ENCODE measurements at places on chromosomes 12 and 14.

GRCh38 chr12:119989731-119990381 lies 820 bp downstream of the BICDL1 start:
- DNase-seq: no peak

DNA sequence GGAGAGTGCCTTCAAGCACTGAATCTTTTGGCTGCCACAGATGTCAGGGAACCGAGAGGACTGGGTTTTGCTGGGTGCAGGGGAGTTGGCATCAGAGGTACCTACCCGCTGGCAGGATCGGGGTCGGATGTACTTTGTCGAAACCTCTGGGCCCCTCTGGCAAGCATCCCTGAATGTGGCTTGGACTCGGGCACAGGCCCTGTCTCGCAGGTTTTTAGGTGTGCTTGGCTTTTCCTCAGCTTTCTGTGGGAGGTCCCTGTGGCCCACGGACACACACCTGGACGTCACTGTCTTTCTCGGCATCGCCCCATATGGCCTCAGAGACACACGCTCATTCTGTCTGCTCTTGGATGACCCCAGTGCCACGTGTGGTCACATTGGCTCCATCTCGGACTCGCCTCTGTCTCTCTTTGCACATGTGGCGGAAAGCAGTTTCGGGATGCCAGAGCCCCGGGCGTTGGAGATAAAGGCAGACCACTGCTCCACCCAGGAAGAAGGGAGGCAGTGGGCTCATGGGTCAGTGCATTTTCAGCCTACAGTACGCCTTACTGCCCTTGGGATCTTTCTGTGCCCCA lies 769.6 kb upstream of the ALG10B start:
- DNase-seq: no peak

DNA sequence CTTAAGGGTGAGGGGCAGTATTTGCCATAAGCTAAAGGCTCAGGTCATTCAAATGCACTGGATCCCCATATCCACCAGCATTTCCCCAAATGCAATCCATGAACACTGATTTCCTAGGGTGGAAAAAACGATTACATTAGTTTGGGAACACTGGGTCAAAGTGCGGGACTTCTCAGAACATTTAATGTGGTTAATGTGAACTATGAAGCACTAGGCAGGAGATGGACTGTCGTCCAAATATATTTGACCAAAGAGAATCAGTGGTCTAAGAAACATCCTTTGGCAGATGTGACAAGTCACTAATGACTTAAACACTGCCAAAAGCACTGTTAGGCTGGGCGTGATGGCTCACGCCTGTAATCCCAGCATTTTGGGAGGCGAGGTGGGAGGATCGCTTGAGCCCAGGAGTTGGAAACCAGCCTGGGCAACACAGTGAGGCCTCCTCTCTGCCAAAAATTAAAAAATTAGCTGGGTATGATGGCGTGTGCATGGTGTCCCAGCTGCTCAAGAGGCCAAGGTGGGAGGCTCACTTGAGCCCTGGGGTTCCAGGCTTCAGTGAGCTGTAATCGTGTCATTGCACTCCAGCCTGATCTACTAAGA lies 205.4 kb downstream of the CALM1 start:
- DNase-seq: no peak

GRCh38 chr12:69091442-69092017 lies 147.8 kb upstream of the CPSF6 start:
- DNase-seq: no peak

DNA sequence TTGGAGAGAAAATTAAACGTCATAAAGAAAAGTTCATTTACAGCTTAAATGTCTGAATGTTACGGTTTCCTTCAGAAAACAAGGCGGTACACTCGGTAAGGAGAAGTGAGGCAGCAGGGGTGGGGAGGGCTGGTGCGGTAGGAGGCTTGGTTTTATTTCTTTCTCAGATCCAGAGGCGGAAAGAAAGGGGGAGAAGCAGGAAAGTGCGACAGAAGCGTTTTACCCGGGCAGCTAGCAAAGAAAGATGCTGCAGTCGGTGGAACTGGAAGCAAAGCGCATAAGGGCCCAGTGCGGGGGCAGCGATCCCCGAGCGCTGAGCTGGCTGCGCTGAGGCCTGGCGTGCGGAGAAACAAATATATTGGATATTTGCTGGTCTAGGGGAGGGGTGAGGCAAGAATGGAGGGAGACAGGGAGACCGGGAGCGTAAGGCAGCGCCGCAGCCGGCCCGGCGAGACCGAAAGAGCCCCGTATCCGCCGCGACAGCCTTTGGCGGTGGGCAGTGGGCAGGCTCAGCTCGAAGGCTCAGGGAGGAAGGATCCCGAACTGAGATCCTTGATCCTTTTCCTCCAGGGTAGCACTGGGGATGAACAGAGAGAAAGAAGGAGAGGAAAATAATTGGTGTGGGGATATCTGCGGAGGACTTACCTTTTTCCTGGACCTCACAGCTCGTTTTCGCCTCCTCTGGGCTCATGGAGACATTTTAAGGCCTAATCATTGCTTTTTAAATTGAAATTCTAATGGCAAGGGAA lies 6.4 kb upstream of the HOXC11 start:
- no peak for DNase-seq

- DNase-seq: no peak
These were observed 70.1 kb downstream of the SLC6A15 start for GRCh38 chr12:84842406-84843013.

GRCh38 chr14:22739423-22739822 lies 27.1 kb upstream of the OXA1L start:
- DNase-seq: no peak

GRCh38 chr12:12853435-12853834 lies 37.9 kb upstream of the GPRC5A start:
- DNase-seq: no peak

GRCh38 chr12:45213107-45213506 lies 2.8 kb upstream of the ANO6 start:
- no peak for DNase-seq

GRCh38 chr12:6569312-6569711 lies 1.2 kb upstream of the NOP2 start:
- no peak for DNase-seq

DNA sequence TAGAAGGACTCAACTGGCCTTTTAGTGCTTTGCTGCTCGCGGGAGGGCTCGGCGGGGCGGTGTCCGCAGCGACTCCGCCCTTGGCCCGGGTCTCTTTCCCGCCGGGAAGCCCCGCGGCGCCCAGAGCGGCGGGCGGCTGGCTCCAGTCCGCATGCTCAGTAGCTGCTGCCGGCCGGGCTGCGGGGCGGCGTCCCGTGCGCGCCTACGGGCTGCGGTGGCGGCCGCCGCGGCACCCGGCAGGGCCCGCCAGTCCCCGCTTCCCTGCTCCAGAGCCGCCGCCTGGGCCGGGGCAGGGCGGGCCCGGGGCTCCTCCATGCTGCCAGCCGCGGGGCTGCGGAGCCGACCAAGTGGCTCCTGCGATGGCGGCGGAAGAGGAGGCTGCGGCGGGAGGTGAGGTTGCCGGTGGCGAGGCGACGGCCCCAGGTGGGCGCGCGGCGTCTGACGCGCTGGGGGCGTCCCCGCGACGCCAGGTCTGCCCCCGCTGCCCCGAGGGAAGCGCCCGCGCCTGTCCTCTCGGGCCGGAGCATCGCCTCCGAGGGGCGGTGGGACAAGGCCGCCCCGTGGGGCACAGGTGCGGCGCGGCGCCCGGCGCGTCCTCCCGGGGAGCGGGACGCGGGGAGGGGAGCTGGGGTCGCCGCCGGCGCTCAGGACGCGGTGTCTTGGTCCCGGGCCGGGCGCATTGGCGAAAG lies at the start of gene BMAL2:
Gene BMAL2, plus strand, starts transcription at position 123 of the 689 bp plus-strand sequence. Its CDS starts 237 bp downstream, at position 360.
- DNase-seq: no peak

DNA sequence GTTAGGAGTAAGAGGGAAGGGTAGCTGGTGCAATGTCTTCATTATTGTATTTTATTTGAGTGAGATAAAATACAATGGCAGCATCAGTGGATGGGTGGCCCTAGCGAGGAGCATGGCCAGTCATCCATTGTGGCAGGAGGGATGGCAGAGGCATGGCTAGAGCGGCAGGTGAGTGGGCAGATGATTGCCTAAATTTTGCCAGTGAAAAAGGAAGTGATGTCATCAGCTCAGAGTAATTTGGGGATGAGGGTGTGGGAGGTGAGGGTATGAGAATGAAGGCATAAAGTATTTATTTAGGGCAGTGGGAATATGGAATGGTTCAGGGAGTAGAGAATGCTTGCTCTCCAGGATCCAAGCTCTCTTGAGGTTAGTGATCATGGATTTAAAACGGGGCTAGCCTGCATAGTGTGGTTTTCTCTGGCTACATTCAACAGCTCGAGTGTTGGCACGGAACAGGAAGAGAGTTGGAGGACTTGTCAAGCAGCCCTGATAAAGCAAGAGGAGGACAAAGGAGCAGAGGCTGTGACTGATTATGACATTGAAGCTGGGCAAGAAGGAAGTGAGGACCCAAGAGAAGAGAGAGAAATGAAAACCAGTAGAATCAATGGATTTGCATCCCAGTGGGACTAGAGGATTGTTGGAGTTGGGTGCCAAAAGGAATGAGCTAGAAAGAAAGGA lies 18.7 kb upstream of the SERPINA6 start:
- DNase-seq: no peak

GRCh38 chr14:71324767-71325272 lies 417.6 kb downstream of the PCNX1 start:
- DNase-seq: peak; percentile 3

DNA sequence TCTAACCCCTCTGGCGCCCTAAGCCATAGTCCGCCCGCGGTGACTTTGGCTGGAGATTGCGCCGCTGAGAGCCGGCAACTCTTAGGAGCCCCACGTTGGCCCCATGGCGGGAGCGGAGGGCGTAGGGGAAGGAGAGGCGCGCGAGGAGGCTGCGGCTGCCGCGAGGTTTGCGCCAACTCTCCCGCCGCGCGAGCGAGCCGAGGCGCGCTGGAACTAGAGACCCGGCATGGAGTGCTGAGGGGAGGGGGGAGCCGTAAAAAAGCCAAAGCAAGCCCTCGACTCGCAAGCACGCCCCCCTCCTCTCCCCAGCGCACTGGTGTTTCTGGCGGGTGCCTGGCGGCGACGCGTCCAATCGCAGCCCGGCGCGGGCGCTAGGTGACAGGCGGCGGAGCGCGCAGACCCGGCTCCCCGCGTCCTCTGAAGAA lies at the start of gene SYT10:
Gene SYT10, minus strand, starts transcription at position 233 of the 425 bp plus-strand sequence. CDS start 297 bp downstream, outside the sequence.
- DNase-seq: no peak

GRCh38 chr14:69716478-69717187 lies 50.3 kb upstream of the SRSF5 start:
- DNase-seq: no peak

DNA sequence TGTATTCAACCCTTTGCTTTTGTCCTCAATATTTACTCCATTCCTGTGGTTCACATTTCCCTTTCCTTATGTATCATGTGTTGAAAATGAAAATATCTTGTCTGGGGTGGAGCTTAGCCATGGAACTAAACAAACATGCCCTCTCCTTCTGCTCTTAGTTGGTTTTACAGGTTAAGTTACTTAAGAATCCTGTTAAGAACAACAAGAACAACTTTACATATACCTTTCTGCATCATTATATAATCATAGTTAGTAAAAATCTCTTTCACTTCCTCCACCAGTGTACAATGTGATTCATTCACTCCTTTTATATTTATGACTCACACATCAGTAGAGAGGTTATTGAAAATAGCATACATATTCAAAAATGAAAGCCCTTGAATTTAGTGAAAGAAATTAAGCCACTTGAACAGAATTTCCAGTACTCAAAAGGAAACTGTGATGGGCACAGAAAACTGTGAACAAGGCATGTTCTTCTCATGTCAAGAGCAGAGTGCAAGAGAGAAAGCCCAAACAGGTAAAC lies 307.7 kb downstream of the CCDC91 start:
- no peak for DNase-seq

DNA sequence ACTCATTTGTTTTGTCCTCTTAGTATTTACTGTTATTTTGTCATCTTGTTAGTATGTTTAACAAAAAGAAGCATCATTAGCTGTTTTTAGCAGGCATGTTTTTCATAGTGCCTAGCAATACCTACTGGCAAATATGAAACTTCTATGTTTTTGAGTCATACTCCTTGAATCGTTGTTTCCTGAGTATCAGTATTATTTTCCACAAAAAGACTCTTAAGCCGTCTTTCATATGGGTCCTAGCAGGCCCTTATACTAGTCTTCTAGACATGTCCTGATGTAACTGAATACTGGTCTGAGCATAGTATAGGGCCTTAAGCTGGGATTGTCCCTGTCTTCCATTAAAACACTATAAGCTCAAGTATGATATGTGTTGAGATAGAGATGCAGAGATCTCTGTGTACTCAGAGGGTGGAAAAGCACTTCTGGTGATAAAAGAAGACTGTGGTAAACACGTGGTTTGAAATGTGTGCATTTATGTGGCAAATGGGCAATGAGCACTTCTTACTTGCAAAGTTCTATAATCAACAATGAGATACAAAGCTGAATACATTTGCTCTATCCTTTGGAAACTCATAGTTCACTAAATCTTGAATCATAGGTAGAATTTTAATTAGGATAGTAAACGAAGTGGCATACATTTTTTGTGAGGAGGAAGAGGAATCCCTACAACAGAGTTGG lies 348.8 kb downstream of the PDZRN4 start:
- DNase-seq: no peak

DNA sequence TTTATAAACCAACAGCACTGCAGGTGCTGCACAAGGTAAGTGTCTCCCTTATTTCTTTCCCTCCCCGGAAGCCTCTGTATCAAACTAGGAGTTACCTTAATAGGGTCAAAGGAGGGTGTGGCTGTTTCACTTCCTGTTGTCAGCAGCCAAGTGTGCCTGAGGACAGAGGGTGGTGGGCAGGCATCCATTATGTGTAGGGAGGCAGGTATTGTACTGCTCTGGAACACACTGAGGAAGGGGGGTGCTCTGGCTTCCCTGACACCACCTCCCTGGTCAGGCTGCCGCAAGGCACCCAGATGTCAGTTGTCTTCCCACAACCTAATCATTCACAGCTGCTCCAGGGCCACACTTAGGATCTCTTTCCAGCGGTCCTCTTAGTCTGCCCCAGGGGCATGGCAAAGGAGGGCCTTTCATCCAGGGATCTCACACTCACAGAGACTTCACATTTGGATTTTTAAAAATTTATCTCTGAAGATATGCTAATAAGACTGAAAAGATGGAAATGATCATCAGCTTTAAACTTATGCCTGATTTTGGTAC lies 132.0 kb upstream of the ARHGAP5 start:
- DNase-seq: no peak

DNA sequence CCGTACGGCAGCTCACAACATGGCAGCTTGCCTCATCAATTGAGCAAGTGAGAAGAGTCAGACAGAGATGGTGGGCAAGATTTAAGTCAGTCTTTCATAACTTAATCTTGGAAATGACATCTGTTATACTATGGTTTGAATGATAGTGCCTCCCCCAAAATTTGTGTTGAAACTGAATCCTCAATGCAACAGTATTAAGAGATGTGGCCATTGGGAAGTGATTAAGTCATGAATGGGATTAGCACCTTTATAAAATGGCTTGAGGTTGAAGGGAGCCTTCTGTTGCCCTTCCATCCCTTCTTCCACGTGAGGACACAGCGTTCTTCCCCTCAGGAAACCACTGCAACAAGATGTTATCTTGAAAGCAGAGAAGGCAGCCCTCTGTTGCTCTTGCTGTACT lies 124.2 kb downstream of the C12orf75 start:
- no peak for DNase-seq

DNA sequence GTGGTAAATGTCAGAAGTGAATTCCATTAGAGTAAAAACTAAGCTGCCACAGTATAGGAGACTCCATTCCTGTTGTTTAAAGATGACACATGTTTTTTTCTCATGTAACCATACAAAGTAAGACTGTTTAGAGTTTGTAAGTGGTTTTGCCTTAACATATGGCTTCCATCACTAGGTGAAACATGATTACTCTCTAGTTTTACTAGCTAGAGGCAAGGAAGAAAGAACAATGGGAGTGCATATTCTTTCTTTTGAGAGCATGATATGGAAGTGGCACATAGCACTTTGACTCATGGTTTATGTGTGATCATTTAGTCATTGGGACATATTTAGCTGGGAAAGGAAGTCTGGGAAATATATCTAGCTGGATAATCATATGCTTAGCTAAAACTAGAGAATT lies 7.7 kb downstream of the ATF7IP start:
- no peak for DNase-seq

GRCh38 chr12:56884421-56884820 lies 49.8 kb downstream of the SDR9C7 start:
- DNase-seq: no peak

All from stimulated activated CD4-positive, alpha-beta T cell treated with anti-CD3 and anti-CD28 coated beads, Interleukin-1b, Interleukin-23, amount 100 ng/mL, for 1 hour (primary cell).